ENCODE measurements at places on chromosomes 5 and 9.

GRCh38 chr5:52774005-52774410 is 13.7 kb upstream of the ITGA1 start:
- DNase-seq: no peak

GRCh38 chr5:138662599-138662998 is 87.4 kb upstream of the HSPA9 start:
- no peak for DNase-seq

GRCh38 chr5:178176791-178177190 is 10.4 kb downstream of the GMCL2 start:
- DNase-seq: no peak

DNA sequence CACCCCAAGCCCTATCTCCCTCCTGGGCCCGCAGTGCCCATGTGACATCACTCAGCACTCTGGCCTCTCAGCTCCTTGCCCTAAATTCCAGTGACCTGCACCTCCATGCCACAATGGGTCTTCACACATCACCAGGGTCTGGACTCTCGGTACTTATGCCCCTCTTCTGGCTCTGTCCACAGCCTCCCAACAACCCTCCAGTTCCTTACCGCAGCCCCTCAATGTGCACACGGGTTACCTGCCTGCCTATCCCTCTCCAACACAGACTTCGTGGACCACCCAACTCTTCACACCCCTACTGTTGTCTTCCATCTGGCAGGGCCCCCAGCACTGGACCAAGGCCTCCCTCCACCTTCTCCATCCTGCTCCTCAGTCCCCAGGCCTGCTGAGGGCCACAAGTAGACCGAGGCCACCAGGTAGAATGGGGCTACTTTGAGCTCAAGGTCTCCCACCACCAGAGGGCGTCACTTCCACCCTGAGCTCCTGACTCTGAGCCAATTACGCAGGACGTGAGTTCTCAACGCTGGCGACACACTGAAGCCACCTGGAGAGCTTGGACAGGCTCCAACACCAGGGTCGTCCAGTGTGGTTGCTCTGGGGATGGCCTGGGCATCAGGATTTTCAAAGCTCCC is 172.1 kb downstream of the GABBR2 start:
- no peak for DNase-seq

DNA sequence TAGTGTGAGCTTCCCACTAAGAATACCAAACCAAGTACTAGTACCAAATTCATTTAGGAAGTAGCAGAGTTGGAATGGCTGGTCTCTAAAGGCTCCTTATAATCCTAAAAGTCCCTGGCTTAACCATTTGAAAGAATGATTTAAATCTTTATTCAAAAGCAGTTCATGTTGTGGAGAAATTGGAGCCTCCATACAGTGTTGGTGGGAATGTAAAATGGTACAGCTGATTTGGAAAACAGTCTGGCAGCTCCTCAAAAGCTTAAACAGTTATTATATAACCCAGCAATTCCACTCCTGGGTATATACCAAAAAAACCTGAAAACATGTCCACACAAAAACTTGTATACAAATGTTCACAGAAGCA is 2.9 kb downstream of the PLIN2 start:
- DNase-seq: no peak

GRCh38 chr9:109817146-109817845 is 37.3 kb downstream of the PALM2AKAP2 start:
- DNase-seq: no peak

DNA sequence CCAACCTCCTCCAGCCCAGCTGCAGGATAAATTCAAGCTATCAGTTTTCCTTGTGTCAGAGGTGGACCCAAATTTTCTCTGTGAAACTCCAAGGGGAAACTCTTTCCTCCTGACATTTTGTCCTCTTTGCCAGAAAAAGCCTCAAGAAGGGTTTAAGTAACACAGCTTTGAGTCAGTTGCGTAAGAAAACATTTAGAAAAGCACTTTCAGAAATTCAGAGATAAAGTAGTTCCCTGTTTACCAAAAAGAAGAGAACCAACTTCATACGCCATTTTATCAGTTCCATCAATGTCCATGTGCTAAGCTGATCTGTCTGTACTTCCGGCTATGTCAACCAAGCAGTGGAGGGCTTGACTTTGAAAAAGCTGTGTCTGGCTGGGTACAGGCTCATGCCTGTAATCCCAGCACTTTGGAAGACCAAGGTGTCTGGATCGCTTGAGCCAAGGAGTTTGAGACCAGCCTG is 19.9 kb upstream of the SUSD1 start:
- DNase-seq: no peak

- peak; percentile 32 for DNase-seq
Observed at GRCh38 chr9:94603259-94604160, 9.9 kb upstream of the FBP2 start.

DNA sequence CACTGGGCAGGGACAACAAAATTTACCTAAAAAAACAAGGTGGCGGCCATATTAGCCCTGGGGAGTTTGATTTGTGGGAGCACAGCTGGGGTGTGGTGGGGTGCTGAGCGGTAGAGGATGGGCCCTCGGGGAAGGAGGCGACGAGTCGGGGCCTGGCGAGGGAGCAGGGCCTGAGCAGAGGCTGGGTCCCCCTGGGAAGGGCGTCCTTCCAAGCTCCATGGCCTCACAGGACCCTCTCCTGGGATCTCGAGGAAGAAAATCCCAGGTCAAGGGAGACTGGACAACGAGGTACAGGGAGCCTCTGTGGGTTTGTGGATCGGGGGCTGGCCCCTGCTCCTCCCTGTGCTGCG is 165.5 kb downstream of the CACNA1B start:
- DNase-seq: no peak

DNA sequence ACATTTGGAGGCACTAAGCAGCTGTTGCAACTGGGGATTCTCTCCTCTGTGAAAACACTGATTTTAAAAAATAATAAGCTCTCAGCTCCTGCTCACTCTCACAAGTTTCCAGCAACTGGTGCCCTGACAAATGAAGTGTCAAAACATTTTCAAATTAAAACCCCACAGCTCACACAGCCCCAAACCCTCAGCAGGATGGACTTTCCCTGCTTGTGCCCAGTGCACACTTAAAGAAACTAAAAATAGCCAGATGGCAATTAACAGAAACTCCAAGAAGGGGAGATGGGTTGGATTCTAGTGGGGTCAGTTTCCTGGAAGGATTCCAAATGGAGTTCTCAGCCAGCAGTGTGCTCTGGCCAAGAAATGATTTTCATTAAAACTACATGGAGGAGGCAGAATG is 163.0 kb upstream of the PUM3 start:
- DNase-seq: no peak

DNA sequence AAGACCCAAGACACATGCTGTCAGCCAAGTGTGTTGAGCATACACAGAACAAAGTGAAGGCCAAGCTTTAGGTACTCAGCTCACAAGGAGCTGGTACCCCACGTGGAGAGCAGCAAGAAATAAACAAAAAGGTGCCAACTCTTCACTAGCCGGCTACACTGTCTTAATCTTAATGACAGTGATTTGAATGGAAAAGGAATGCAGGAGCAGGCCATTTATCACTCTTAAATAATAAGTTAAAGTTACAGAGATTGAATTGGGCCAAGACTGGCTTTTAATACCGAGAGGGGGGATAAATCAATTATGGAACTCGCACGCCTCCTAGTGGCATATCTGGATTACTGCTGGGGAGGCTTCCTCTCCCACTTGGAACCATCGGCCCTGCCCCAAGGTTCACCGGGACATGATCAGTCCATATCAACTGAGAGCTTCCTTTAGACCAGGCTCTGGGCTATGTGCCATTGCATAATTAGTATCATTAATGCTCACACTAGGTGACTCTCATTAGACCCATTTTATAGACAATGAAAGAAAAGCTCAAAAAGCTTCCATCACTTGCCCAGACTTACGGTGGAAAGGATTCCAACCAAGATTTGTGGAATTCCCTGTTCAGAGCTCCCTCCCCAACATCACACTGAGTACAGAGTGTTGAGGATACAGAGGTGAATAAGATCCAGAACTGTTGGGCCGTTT is 94.0 kb downstream of the ACTL7B start:
- peak; percentile 51 for DNase-seq

- DNase-seq: no peak
Observed at GRCh38 chr5:142922223-142922952, 152.2 kb downstream of the ARHGAP26 start.

GRCh38 chr5:150778517-150779396 is at the start of gene SMIM3:
SMIM3 (plus strand) TSS chr5:150778757; CDS start chr5:150795441, 16,684 bp downstream.
- no peak for DNase-seq

DNA sequence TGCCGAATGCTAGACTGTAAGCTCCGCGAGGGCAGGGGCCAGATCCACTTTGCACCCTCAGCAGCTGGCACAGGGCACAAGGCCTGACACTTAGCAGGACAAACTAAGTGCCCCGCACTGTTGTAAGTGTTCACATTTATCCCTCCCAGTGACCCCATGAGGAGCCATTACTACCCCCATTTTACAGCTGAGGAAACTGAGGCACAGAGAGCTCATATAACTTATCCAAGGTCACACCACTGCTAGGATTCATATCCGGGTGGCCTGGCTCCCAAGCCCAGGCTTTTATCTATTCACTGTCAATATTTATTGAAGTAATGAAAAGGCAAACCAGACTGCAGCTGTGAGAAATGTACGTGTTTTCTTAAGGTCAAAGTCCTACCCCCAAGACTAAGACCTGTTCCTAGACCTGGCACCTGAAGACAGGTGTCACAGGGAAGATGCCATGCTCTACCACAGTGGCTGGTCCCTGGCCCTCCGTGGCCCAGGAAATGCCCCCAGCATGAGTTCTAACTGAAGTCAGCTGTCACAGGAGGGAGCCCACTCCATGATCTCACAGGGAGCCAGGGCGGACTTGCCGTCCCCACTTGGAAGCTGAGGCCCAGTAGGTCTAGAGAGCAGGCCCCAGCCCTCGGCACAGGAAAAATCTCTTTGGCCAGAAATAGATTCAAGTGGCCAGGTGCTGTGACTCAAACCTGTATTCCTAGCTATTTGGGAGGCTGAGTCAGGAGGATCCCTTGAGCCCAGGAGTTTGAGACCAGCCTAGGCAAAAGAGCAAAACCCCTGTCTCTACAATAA is 74.7 kb upstream of the IL17B start:
- no peak for DNase-seq

- DNase-seq: no peak
Observed at GRCh38 chr5:133398646-133399101, 213.7 kb downstream of the FSTL4 start.

- DNase-seq: no peak
Observed at GRCh38 chr9:131960311-131960710, 119.4 kb downstream of the MED27 start.

- DNase-seq: no peak
Observed at GRCh38 chr5:112228667-112229066, 190.4 kb downstream of the EPB41L4A start.

- no peak for DNase-seq
Observed at GRCh38 chr5:137407090-137407489, 92.0 kb downstream of the SPOCK1 start.

GRCh38 chr9:20303066-20303465 is 319.2 kb downstream of the MLLT3 start:
- DNase-seq: no peak

DNA sequence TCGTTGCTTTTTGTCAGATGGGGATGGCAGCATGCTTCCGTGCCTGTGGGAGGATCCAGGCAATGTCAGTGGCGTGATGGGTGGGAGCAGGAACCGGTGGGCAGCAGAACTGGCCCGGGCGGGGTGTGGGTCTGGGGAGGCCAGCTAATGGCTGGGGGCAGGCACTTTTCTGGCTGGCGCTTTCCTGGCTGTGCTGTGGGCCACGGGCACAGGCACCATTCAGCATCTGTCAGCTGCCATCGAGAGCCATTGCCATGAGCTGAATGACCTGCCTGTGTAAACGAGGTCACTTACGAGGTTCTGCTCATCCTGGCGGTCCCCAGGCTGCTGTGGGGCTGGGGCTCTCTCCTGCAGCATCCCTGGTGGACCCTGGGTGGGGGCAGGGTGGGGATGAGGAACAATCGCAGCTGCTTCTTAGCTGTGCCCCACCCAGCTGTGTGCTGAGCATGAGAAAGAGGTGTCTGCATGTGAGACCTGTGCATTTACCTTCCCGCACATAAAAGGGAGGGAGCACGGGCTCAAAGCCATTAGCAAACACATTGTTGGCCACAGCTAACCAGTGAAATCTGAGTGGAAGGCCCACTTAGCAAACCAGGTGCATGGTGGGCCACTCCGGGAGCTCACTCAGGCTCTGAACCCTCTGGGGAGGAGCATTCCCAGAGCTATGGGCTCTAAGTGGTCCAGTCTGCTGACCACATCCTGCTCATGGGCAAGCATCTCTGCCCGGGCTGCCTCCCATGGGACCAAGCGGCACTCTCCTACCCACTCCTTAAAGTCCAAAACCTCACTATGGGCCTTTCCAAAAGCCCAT is 41.3 kb upstream of the OLFM1 start:
- DNase-seq: no peak

DNA sequence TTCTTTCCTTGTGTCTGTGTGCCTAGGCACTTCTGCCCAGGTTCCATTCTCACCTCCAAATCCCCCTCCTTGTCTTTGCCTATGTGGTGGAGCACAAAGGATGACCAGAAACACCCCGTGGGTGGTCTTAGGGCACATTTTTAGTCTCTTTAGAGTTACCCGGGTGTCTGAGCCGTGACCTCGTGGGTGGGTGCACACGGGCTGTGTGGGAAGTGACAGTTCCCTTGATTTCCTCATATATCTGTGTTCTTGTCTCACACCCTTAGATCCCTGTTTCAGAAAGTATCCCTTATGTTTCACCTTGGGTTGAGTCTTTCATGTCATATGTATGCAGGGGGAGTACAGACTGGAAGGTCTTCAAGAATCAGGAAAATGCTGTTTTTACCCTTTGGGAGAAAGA is 13.4 kb upstream of the SMIM32 start:
- no peak for DNase-seq

- no peak for DNase-seq
Observed at GRCh38 chr9:116604251-116604650, 82.9 kb upstream of the TRIM32 start.

DNA sequence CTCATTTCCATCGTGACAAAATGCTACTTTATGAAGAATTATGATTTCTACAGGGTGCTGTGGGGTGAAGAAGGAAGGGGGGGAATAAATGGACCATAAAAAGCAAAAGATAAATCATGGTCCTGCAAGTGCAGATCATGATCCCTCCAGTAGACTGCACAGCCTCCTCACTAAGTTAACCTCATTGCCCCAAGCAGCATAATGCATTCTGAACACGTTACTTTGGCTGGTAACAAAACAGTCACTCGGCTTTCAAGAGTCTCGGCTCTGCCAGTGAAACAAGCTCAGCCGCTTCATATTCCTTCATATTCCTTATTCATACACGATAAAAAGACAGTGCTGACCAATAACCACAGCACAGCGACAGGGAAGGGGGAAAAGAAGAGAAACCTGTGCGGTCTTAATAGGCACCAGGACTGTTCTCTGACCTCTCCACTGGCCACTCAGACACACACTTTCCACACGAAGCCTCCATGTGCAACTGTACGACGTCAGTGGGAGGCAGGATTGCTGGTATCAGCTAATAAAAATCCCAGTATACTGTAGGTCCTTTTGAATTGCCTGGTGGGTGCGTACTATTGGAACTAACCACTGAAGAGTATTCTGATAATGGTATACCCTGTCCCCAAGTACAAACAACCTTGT is 60.5 kb downstream of the ANKH start:
- DNase-seq: no peak

DNA sequence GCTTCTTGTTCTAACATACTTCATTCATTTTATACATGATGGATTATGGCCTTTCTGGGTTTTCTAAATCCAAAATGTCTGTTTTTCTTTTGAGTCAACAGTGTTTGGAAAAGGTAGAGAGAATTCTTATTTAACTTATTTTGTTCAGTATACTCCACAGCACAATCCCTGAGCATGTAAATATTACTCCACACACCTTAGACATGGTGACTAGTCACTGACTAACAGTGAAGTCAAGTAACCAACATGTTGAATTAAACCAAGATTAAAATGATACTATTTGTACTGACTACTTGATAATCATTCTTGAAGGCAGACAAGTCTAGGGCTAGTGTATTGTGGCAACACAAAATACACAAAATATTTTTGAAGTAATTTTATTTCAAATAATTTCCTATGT is 55.0 kb downstream of the HAPLN1 start:
- no peak for DNase-seq

Data from HFF-Myc (cell line).